Cerebellar nuclear complex (tissue), 1 donor: ENCODE measurements at places on chromosomes 12 and 14.

GRCh38 chr12:123160801-123161487 is 10.1 kb upstream of the PITPNM2 start:
- no peak for DNase-seq

- DNase-seq: no peak
These were observed 15.0 kb downstream of the G2E3 start for GRCh38 chr14:30573966-30574365.

GRCh38 chr14:50056435-50056834 is 59.9 kb downstream of the VCPKMT start:
- DNase-seq: no peak

- DNase-seq: no peak
These were observed 23.5 kb downstream of the AKAP6 start for GRCh38 chr14:32352631-32353030.

DNA sequence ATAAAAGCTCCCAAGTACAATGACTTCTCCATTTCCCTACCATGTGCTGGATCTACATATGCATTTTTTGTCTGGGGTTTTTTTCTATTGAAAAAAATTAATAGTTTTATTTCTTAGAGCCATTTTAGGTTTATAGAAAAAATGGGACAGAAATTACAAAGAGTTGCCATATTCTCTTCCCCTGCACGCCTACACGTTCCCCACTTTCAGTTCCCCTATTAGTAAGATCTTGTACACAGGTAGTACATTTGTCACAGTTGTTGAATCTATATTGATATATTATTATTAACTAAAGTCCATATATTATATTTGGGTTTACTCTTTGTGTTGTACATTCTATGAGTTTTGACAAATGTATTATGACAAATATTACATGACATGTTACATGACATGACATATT is 35.7 kb downstream of the SIX6 start:
- no peak for DNase-seq

GRCh38 chr14:60092526-60092920 is 800 bp downstream of the PCNX4 start:
- no peak for DNase-seq

DNA sequence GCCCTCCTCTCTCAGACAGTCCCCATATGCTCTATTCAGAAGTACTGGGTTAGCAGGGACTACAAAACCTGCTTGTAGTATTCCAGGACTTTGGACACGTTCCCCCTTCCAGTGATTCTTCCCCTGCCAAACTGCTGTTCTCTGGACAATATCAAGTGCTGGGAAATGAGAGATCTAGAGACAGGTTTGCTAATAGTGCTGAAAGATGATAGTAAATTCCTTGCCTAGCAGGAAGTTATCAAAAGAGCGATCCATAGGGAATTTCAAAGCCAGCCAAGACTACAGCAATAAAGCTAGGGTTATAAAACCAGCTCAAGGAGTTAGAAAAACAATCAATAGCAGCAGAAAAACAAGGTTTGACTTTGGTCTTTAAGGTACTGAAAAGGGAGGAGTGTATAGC is 15.2 kb downstream of the SLC7A8 start:
- DNase-seq: no peak

GRCh38 chr12:108663324-108664015 is 29.8 kb upstream of the SELPLG start:
- DNase-seq: no peak

DNA sequence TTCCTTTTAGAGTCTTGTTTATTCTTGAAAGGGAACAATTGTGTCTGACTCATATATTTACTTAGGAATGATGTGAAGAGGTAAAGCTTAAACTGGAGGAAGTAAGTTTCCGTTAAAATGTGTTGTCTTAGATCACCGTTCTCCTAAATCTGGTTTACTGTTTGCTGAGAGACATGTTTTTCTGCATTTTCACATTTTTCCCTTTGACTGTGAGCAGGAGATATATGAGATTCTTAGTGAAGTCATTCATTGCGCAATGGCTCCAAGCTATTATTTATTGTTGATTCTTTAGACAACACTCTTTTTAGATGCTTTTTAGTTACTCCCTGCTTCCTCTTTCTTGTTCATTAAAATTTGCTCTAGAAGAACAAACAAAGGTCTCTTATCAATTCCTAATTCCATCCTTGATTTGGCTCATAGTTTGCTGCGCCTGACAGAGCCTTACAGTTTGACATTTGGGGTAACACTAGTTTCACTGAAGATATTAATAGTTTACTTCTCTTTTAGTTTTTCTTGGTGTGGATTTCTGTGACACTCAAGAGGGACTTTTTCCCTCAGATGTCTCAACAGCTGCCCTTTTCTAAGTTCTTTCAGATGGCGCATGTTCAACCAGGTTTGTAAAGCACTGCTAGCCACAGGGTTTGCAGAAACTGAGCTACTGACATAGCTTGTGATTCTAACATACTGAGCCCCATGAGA is 11.4 kb downstream of the CLECL1 start:
- no peak for DNase-seq

DNA sequence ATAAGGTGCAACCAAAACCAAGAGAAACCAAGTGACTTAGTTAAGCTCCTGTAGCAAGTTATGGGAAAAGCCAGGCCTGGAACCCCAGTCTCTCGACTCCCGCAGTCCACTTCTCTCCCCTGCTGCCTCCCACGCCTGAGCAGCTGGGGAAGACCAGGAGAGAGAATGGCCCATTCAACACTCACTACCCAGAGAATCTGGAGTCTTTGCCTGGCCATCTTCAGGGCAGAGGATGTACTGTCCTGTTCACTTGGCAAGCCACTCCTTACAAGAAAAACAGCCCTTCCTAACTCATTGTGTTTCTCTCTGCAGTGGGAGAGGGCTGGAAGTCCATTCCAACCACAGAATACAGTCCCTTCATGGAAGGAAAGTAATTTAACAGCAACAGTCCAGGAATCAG is 1.8 kb downstream of the PITPNM2 start:
- no peak for DNase-seq

GRCh38 chr12:116226026-116226425 is 51.5 kb downstream of the MED13L start:
- no peak for DNase-seq
